ENCODE measurements at places on chromosomes 4 and X.

- peak; percentile 73 for DNase-seq
These were observed 297.3 kb upstream of the LCORL start for GRCh38 chr4:18318682-18319388.

GRCh38 chr4:8182858-8183725, 16.0 kb upstream of the SH3TC1 start:
- DNase-seq, result peak; percentile 5

DNA sequence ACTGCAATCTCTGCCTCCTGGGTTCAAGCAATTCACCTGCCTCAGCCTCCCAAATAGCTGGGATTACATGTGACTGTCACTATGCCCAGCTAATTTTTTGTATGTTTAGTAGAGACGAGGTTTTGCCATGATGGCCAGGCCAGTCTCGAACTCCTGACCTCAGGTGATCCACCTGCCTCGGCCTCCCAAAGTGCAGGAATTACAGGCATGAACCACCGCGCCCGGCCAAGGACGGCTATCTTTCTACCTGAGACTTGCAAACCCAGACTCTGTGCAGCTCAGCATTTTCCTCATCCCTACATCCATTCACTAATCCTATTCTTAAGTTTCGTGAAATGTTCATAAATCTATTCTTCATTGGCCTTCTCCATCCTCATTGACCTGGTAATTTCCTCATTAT, 330.0 kb downstream of the ANTXR2 start:
- no peak for DNase-seq

GRCh38 chrX:23784470-23785331, 1.7 kb downstream of the SAT1 start:
- DNase-seq, result peak; percentile 91
